Gastrocnemius medialis (tissue), 4 donors: ENCODE measurements at places on chromosomes 6 and 20.
A peak's percentile ranks its signal among the peaks of the same experiment; 100 is the strongest.

DNA sequence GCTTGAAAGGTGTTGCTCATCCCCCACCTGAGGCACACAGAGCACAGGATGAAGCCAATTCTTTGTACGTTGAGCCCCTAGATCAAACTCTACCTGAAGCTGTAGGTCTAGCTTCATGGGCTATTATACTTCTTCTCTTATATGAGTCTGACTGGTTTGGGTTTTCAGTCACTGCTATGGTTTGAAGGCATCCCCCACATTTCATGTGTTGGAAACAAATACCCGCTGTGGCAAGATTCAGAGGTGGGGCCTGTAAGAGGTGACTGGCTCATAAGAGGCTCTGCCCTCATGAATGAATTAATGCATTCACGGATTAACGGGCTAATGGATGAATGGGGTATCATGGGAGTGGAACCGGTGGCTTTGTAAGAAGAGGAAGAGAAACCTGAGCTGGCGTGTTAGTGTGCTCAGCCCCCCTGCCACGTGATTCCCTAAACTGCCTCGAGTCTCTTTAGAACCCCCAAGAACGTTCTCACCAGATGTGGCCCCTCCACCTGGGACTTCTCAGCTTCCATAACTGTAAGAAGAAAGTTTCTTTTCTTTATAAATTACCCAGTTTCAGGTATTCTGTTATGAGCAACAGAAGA is 39.2 kb downstream of the PREX1 start:
- no peak for DNase-seq

DNA sequence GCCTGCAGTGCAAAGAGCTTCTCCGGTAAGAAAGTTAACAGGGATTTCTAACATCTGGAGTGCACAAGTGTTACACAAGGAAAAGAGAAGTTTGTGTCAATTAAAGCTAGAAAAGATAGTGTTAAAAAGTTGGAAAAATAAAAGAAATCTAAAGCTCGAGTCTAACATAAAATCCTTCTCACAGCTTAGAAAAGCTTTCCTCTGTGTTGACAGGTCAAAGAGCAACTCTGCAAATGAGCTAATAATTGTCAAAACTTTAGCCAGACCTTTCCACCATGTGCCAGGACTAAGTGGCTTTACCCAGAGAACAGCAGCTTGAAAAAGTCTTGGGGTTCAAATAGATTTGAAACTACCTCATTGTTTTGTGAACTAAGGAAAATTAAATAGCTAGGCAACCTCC is 14.8 kb downstream of the PTPRK start:
- DNase-seq, result no peak

- DNase-seq, result no peak
Measured at GRCh38 chr20:9348747-9349146, 165.6 kb upstream of the LAMP5 start.

GRCh38 chr6:25623879-25624278 is 28.1 kb upstream of the SCGN start:
- no peak for DNase-seq

DNA sequence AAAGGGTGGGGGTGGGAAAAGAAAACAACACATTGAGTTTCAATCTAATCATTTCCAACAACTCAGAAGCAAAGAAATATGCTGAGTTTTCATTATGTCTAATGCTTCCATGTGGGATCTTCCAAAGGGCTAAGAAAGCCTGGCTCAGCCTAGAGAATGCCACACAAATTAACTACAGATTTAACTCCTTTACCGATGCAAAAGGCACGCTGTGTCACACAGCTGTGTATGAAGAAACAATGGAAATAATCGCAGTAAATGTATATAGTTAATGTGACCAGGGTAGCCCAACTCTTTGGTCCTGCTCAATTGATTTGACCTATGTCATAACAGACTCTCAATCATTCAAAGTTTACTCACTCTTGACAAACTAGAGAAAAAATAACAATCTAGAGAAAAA is 17.8 kb downstream of the B4GALT5 start:
- no peak for DNase-seq

DNA sequence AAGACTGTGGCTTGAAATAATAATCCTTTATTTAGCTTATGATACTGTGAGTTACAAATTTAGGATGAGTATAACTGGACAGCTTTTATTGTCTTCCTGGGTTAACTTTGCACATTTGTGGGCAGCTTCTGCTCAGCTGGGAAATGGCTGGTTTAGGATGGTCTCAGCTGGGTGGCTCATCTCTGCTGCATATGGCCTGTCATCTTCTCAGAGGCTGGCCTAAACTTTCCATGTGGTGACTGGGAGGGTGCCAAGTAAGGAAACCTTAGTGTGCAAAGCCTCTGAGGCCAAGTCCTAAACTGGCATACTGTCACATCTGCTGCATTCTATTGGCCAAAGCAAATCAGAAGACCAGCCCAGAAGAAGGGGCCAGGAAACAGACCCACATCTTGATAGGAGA is 40.2 kb downstream of the BTBD3 start:
- DNase-seq, result no peak

GRCh38 chr20:10321138-10321717 is 102.6 kb downstream of the SNAP25 start:
- DNase-seq, result no peak

DNA sequence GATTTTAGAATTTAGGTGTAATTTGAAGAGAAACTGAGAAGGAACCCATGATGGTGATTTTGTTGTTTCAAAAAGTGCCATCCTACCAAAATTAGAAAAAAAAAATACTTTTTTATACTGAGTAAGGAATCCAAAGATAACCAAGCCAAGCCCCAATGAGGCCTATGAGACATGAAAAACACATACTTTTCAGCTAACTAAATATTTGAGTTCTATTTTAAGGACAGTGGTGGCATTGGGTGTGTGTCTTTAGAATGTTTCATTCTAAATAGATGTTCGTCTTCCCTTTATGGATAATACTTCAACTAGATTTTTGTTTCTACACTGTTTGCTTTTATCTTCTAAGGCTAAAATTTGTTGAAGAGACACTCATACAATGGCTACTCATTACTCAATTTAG is 9.6 kb downstream of the CD24 start:
- no peak for DNase-seq

DNA sequence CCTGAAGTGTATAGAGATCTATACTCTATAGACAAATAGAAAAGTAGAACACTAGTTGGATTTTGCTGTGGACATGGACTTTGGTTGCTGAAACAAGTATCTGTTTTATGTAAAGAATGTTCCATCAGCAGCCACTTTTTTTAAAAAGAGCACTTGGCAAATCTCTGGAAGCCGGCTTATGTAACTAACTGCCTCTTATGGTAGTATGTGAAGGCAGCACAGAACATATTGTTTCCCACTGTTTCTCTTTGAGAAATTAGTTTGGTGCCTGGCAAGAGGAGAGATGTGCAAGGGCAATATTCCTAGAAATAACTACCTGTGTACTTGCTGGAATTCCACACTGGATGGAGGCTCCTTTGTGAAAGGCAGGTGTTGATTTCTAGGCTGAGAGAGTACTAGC is 242.3 kb upstream of the PREP start:
- DNase-seq, result no peak

- DNase-seq, result no peak
Measured at GRCh38 chr6:126033696-126034095, 47.4 kb downstream of the TRMT11 start.

- DNase-seq, result no peak
Measured at GRCh38 chr6:64850121-64850520, 856.9 kb downstream of the EYS start.

DNA sequence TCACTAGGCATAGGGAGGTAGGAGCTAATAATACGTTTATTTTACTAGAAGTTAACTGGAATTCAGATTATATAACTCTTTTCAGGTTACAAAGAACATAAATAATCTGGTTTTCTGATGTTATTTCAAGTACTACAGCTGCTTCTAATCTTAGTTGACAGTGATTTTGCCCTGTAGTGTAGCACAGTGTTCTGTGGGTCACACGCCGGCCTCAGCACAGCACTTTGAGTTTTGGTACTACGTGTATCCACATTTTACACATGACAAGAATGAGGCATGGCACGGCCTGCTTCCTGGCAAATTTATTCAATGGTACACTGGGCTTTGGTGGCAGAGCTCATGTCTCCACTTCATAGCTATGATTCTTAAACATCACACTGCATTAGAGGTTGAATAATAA is 1.1 kb downstream of the HFE start:
- peak; percentile 13 for DNase-seq

DNA sequence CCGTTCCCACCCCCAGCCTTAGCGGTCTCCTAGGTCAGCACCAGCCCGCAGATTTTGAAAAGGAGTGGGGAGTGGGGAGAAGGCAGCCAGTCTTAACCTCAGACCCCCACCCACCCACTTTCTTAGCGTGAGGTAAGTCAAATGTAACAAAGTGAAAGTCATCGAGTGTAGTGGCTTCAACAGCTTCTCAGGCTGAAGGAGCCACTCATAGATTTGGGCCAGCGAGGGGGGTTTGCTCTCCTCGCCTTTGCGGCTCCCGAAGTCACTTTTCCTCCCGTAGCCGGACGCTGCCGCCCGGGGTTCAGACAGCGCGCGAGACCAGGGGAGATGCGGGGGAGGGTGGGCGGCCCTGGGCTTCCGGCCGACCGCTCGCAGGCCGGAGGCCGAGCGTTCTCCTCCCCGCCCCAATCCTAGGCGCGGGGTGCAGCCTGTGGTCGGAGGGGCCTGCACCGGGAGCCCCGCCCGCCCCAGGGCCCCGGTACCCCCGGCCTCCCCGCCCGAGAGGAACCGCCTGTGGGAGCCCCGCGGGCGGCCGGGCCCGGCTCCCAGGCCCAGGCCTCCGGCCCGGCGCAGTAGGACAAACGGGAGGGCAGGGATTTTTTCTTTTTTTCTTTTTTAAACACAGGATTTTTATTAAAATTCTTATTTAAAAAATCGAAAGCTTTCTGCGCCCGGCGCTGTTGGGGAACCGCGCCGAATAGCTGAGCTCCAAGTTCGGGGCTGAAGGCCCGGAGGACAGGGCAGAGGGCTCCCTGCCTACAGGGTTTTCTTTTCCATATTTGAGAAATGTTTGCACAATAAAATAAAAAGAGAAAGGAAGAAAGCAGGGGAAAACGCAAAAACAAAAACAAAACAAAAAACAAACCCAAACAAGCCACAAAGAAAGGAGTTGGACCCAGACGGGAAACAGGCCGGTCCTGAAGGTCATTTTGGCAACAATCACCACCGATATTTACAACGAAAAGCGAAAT is 3.2 kb downstream of the NKX2-2 start:
- DNase-seq, result no peak

GRCh38 chr6:25257686-25258348 is 21.4 kb upstream of the CARMIL1 start:
- no peak for DNase-seq

DNA sequence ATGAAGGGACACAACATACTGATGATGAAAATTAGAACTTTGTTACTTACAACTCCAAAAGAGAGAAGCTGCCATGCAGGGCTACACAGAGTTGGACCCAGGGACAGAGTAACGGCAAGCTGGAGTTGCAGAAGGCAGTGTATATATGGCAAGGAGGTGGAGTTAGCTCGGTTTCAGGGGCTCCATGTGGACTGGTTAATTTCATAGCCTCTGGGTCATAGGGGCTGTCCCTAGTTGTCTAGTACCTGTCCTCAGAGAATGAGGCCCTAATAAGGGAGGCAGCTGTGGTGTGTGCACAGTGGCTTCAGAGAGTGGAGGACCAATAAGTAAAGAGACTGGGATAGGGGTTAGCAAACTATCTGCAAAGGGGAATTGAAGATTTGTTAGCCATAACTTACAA is 7.9 kb upstream of the ZSCAN12 start:
- DNase-seq, result no peak

DNA sequence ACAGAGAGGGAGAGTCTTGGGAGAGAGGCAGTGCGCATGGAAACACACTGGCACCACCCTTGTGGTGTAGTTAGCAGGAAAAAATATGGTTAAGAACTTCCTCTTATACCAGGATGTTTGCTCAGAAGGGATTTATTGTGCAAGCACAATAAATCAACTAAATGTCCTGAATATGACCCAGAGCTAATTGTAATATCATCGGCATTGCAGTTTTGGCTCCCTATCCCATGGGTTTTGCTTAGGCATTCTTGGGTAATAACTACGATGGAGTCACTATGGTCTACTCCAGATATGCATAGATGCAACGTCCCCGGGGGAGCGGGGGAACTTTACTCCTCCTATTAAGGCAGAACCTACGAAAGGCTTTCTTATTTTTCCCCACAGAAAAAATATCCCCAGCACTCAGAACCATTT is 751.6 kb downstream of the EYS start:
- DNase-seq, result no peak

GRCh38 chr6:116682334-116682712 is 1.3 kb downstream of the KPNA5 start:
- no peak for DNase-seq

- DNase-seq, result no peak
Measured at GRCh38 chr6:46465294-46466165, 25.7 kb downstream of the RCAN2 start.

DNA sequence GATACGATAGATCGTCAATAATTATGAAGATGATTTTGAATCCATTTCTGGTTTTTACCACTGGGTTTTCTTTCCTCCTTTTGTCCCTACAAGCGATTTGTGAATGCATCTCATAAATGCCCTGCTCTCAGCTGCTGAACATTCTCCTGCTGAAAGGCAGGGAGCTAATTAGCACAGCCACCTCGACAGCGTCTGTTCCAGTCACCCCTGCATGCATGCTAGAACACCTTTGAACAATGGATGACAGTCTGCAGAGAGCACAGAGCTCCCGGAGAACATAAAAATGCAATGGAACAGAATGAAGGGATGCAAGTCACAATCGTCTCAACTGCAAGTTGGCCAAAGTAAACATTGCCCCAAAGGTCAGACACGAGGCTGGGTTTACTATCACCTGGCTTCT is 105.8 kb downstream of the SLC35B3 start:
- DNase-seq, result no peak

- peak; percentile 66 for DNase-seq
Measured at GRCh38 chr20:25310268-25310920, 62.5 kb downstream of the PYGB start.

GRCh38 chr6:113846577-113846976 is 10.6 kb upstream of the MARCKS start:
- DNase-seq, result no peak

- no peak for DNase-seq
Measured at GRCh38 chr20:17066902-17067301, 159.9 kb upstream of the PCSK2 start.

GRCh38 chr6:111030008-111031007 is 48.5 kb downstream of the RPF2 start:
- peak; percentile 78 for DNase-seq

DNA sequence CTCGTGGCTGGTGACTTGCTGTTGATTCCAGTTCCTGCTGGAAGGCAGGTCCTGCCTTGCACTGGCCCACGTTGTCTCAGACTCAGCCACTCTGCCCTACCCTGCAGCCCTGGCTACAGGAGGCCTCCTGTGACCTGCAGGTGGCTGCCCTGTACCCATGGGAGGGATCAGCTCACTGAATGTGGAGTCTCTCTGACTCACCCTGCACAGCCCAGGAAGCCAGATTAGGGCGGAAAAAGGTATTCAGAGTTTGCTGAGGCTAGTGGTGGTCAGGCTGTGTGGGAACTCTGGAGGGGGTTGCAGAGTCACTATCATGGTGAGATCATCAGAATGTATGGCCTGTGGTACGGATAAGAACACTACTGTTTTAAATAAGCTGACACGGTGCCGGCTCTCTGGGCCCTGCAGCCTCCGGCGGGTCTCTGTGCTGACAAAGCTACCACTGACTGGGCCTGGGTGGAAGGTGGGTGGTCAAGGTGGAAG is 24.7 kb upstream of the PYGB start:
- no peak for DNase-seq

GRCh38 chr6:80921861-80922460 is 815.5 kb downstream of the BCKDHB start:
- DNase-seq, result no peak
